ENCODE measurements at places on chromosomes 1 and 21.

GRCh38 chr1:91744953-91745639 is 140.9 kb downstream of the TGFBR3 start:
- no peak overlapping the region for H3K27ac ChIP-seq
- H3K4me1 ChIP-seq: no peaks in the 10 kb centered on the region
- no peak for DNase-seq
- no peaks in the 10 kb centered on the region for H3K36me3 ChIP-seq

DNA sequence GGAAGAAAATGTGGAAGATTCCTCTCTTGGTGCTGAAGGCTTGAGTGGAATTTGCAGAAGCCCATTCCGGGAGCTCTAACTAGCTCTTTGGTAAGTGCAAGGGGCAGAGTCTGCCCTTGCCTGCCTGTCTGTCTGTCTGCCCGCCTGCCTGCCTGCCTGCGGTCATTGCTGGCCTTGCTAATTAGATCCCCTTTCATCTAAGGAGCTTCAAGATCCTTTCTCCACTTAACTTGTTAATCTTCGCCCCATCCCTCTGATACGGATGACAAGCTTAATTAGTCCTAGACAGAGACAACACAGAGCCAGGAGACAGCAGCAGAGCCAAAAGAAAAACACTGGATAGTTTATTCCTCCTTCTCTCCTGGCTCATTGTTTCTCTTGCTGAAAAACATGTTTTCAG is 80.2 kb upstream of the GADD45A start:
- no peaks in the 10 kb centered on the region for H3K27me3 ChIP-seq
- no peak overlapping the region for H3K27ac ChIP-seq
- H3K4me3 ChIP-seq: no peak overlapping the region
- H3K36me3 ChIP-seq: no peaks in the 10 kb centered on the region
- no peak for DNase-seq

- H3K27me3 ChIP-seq: no peaks in the 10 kb centered on the region
- no peaks in the 10 kb centered on the region for H3K4me1 ChIP-seq
- no peak within 1 kb of the TSS for H3K27ac ChIP-seq
- no peak within 1 kb of the TSS for H3K4me3 ChIP-seq
- no peak for DNase-seq
These were observed at the start of gene TMEM54 for GRCh38 chr1:32900956-32901822. Gene TMEM54, minus strand, starts transcription at chr1:32901389. Its CDS starts 151 bp downstream, at chr1:32901238.

- no peaks in the 10 kb centered on the region for H3K36me3 ChIP-seq
- H3K27ac ChIP-seq: no peak overlapping the region
- H3K4me1 ChIP-seq: peaks cover 9% of the 10 kb centered on the region
These were observed 9.5 kb downstream of the SIM2 start for GRCh38 chr21:36708286-36709029.

- H3K4me3 ChIP-seq: no peak overlapping the region
- no peak for DNase-seq
- H3K27ac ChIP-seq: no peak overlapping the region
- H3K27me3 ChIP-seq: no peaks in the 10 kb centered on the region
These were observed 147.7 kb downstream of the SYT2 start for GRCh38 chr1:202562444-202563060.

All from DND-41 (cell line).